Panc1 (cell line): ENCODE measurements at places on chromosomes 2 and 18. TPM values are rescaled to one million over a fixed set of nuclear protein-coding genes. Genes with fewer than 3 reads are reported as not detected.

The TET3 gene
- total RNA-seq = 13.1 TPM

The UGT1A10 gene
- not detected for total RNA-seq

The PAIP2B gene
- total RNA-seq = 1.4 TPM

The RNU2-63P gene
- 14.0 TPM for total RNA-seq

The IL36B gene
- not detected for total RNA-seq

The OSBPL6 gene
- total RNA-seq = 2.1 TPM

The SEPTIN10 gene
- 100.0 TPM for total RNA-seq

The ALPP gene
- 7.3 TPM for total RNA-seq

DNA sequence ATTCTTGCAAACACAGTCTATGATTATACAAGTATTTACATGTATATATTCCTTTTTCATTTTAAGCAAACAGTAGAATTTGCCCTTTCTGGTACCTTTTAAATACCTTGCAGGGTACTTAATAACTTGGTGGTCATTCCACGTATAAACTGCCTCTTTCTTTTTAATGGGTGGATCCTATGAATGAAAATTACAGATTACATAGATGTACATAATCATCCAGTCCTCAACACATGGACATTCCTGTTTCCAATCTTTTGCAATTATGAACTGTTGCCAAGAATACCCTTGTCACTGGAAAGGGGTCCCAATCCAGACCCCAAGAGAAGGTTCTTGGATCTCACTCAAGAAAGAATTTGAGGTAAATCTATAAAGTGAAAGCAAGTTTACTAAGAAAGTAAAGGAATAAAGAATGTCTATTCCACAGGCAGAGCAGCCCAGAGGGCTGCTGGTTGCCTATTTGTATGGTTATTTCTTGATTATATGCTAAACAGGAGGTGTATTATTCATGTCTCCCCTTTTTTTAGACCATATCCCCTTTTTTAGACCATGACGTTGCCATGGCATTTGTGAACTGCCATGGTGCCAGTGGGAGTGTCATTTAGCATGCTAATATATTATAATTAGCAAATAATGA is 7.7 kb upstream of the CCNT2 start:
- no peaks in the 10 kb centered on the region for H3K4me1 ChIP-seq
- H3K36me3 ChIP-seq = no peaks in the 10 kb centered on the region
- H3K4me3 ChIP-seq = no peak overlapping the region
- no peaks in the 10 kb centered on the region for H3K27me3 ChIP-seq
- DNase-seq = no peak

- H3K36me3 ChIP-seq = no peaks in the 10 kb centered on the region
- H3K4me1 ChIP-seq = no peaks in the 10 kb centered on the region
- no peaks in the 10 kb centered on the region for H3K27me3 ChIP-seq
- no peak for DNase-seq
Measured at GRCh38 chr2:53515435-53516332, 251.9 kb upstream of the CHAC2 start.

GRCh38 chr2:9139491-9140443 is 66.8 kb upstream of the ASAP2 start:
- no peak overlapping the region for H3K4me3 ChIP-seq
- H3K27me3 ChIP-seq = no peaks in the 10 kb centered on the region
- H3K4me1 ChIP-seq = peaks cover 24% of the 10 kb centered on the region
- H3K36me3 ChIP-seq = no peaks in the 10 kb centered on the region

GRCh38 chr18:29652797-29653196 is 1389.7 kb downstream of the DSC3 start:
- H3K27ac ChIP-seq = no peak overlapping the region
- H3K27me3 ChIP-seq = no peaks in the 10 kb centered on the region
- H3K36me3 ChIP-seq = no peaks in the 10 kb centered on the region
- no peaks in the 10 kb centered on the region for H3K4me1 ChIP-seq
- H3K4me3 ChIP-seq = no peak overlapping the region
- DNase-seq = no peak

DNA sequence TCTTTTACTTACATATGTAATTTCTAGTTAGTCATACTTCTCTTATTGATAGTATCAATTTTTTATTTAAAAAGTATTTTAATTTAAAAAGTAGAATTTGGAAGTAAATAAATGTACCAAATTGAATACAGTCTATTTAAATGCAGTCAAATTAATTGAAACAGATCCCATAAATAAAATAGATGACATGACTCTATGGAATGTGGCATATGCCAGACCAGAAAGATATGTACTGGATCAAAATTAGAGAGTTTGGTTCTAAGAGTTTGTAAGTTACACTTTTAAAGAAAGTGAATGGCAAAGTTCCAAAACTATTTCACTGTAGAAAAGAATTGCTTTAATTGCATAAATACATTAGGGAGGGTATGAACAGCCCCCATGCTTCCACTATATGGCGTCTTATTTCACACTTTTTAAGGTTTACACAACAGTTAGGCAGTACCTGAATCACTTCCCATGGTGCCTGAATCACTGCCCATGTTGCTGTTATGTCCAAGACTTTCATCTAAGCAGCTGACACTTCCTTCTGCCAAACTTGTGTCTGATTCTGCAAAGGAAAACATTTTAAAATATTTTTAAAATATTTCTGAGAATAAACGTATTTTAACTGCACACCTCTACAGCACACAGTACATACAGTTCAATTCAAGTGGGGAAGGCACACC is 25.2 kb downstream of the IFIH1 start:
- H3K4me3 ChIP-seq = no peak overlapping the region
- no peaks in the 10 kb centered on the region for H3K36me3 ChIP-seq
- no peaks in the 10 kb centered on the region for H3K4me1 ChIP-seq
- H3K27ac ChIP-seq = no peak overlapping the region
- no peak for DNase-seq
- no peaks in the 10 kb centered on the region for H3K27me3 ChIP-seq

GRCh38 chr2:167925758-167926157 is 321.6 kb downstream of the STK39 start:
- no peaks in the 10 kb centered on the region for H3K4me1 ChIP-seq
- DNase-seq = no peak
- H3K27ac ChIP-seq = no peak overlapping the region
- H3K4me3 ChIP-seq = no peak overlapping the region
- H3K27me3 ChIP-seq = no peaks in the 10 kb centered on the region; the same call in none of the 2 replicates

- peaks cover 3% of the 10 kb centered on the region for H3K4me1 ChIP-seq
- H3K27ac ChIP-seq = peak overlapping the region; percentile 81
- peak overlapping the region; percentile 98 for H3K4me3 ChIP-seq
- no peak for DNase-seq
- H3K27me3 ChIP-seq = no peaks in the 10 kb centered on the region
- H3K36me3 ChIP-seq = peaks cover 3% of the 10 kb centered on the region
Measured at GRCh38 chr2:32627441-32627813, 423 bp upstream of the TTC27 start.

GRCh38 chr2:107174171-107174570 is 288.2 kb upstream of the ST6GAL2 start:
- no peak for DNase-seq
- H3K27ac ChIP-seq = no peak overlapping the region
- no peak overlapping the region for H3K4me3 ChIP-seq

DNA sequence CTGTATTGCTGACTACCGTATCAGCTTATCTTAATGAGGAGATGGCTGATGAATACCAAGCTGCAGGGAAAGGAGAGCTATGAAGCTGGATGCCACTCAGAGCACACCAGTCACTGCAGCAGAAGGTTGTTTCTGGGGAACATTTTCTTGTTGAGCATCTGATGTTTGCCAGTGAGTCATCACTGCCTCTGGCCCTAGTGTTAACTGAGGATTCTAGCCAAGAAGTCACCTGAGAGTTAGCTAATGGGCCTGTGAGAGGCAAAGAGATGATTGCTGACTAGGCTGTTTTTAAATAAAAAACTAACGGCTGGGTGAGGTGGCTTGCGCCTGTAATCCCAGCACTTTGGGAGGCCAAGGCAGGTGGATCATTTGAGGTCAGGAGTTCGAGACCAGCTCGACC is 37.9 kb downstream of the CCDC150 start:
- peak; percentile 45 for DNase-seq
- H3K36me3 ChIP-seq = no peaks in the 10 kb centered on the region; the same call in 1 of the 2 replicates
- H3K27ac ChIP-seq = no peak overlapping the region
- no peaks in the 10 kb centered on the region for H3K27me3 ChIP-seq
- H3K4me3 ChIP-seq = no peak overlapping the region
- no peaks in the 10 kb centered on the region for H3K4me1 ChIP-seq

GRCh38 chr2:229475778-229476177 is 204.7 kb upstream of the PID1 start:
- H3K27ac ChIP-seq = no peak overlapping the region
- H3K4me1 ChIP-seq = no peaks in the 10 kb centered on the region
- H3K36me3 ChIP-seq = no peaks in the 10 kb centered on the region
- H3K4me3 ChIP-seq = no peak overlapping the region
- no peaks in the 10 kb centered on the region for H3K27me3 ChIP-seq

- H3K4me1 ChIP-seq = no peaks in the 10 kb centered on the region
- no peak overlapping the region for H3K27ac ChIP-seq
- no peaks in the 10 kb centered on the region for H3K27me3 ChIP-seq
- H3K36me3 ChIP-seq = no peaks in the 10 kb centered on the region
- DNase-seq = no peak
Measured at GRCh38 chr2:136916131-136916530, 150.8 kb downstream of the THSD7B start.

DNA sequence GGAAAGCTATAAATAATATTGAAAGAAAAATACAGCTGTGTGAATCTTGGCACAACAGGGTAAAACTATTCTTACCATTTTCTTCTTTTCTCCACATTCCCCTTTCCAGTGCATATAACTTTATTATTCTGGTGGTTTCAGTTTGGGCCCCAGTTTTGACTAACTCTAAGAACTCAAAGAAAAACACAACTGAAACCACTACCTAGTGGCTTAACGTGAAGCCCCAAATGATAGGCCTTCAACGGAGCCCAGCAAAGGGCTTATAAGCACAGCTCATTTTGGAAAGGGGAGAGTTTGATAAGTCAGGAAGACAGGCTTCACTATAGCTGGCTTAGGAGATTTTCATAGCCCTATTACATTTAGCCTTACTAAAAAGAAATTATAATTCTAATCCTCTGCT is 62.4 kb downstream of the PPP1R1C start:
- H3K27ac ChIP-seq = no peak overlapping the region
- H3K4me3 ChIP-seq = no peak overlapping the region
- no peak for DNase-seq
- H3K36me3 ChIP-seq = no peaks in the 10 kb centered on the region

- H3K36me3 ChIP-seq = no peaks in the 10 kb centered on the region
- no peaks in the 10 kb centered on the region for H3K4me1 ChIP-seq
- no peak overlapping the region for H3K4me3 ChIP-seq
- no peak overlapping the region for H3K27ac ChIP-seq
- no peaks in the 10 kb centered on the region for H3K27me3 ChIP-seq
Measured at GRCh38 chr2:16255120-16255519, 314.8 kb downstream of the MYCN start.

GRCh38 chr2:190903693-190904450 is 23.3 kb downstream of the GLS start:
- H3K4me3 ChIP-seq = no peak overlapping the region
- H3K36me3 ChIP-seq = peaks cover 49% of the 10 kb centered on the region
- H3K27ac ChIP-seq = no peak overlapping the region
- H3K4me1 ChIP-seq = no peaks in the 10 kb centered on the region
- no peaks in the 10 kb centered on the region for H3K27me3 ChIP-seq
- DNase-seq = no peak

GRCh38 chr2:160349306-160349705 is 144.3 kb downstream of the RBMS1 start:
- H3K27ac ChIP-seq = no peak overlapping the region
- H3K27me3 ChIP-seq = no peaks in the 10 kb centered on the region
- no peak for DNase-seq
- no peaks in the 10 kb centered on the region for H3K4me1 ChIP-seq

DNA sequence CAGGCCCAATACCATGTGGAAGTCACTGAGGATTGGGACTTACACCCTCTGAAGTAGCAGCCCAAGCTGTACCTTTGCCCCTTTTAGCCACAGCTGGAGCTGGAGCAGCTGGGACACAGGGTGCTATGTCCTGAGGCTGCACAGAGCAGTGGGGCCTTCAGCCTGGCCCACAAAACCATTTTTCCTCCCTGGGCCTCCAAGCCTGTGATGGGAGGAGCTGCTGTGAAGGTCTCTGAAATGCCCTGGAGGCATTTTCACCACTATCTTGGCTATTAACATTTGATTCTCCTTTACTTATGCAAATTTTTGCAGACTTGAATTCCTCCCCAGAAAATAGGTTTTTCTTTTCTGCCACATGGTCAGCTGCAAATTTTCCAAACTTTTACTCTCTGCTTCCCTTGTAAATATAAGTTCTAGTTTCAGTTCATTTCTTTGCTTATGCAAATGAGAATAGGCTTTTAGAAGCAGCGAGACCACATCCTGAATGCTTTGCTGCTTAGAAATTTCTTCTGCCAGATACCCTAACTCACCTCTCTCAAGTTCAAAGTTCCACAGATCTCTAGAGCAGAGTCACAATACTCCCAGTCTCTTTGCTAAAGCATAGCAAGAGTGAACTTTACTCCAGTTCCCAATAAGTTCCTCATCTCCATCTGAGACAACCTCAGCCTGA is 213.8 kb upstream of the MGAT5 start:
- H3K27me3 ChIP-seq = no peaks in the 10 kb centered on the region
- no peaks in the 10 kb centered on the region for H3K4me1 ChIP-seq
- no peaks in the 10 kb centered on the region for H3K36me3 ChIP-seq
- H3K4me3 ChIP-seq = no peak overlapping the region
- DNase-seq = no peak
- no peak overlapping the region for H3K27ac ChIP-seq

- H3K4me3 ChIP-seq = no peak overlapping the region
- H3K4me1 ChIP-seq = no peaks in the 10 kb centered on the region
Measured at GRCh38 chr18:61322265-61322873, 10.9 kb upstream of the CDH20 start.

GRCh38 chr2:88857951-88858411 is 166.5 kb downstream of the RPIA start:
- no peaks in the 10 kb centered on the region for H3K27me3 ChIP-seq
- H3K36me3 ChIP-seq = no peaks in the 10 kb centered on the region
- no peaks in the 10 kb centered on the region; the same call in 1 of the 2 replicates for H3K4me1 ChIP-seq
- no peak for DNase-seq

- peaks cover 18% of the 10 kb centered on the region for H3K4me1 ChIP-seq
- no peak for DNase-seq
- H3K36me3 ChIP-seq = no peaks in the 10 kb centered on the region
- H3K27me3 ChIP-seq = no peaks in the 10 kb centered on the region
- H3K4me3 ChIP-seq = no peak overlapping the region
Measured at GRCh38 chr2:234292205-234292961, 204.5 kb downstream of the ARL4C start.

- H3K36me3 ChIP-seq = no peaks in the 10 kb centered on the region
- no peaks in the 10 kb centered on the region for H3K4me1 ChIP-seq
- no peak for DNase-seq
- no peak overlapping the region for H3K4me3 ChIP-seq
Measured at GRCh38 chr18:58497845-58498244, 131.0 kb downstream of the ALPK2 start.
